ENCODE measurements at places on chromosomes 16 and 17.

DNA sequence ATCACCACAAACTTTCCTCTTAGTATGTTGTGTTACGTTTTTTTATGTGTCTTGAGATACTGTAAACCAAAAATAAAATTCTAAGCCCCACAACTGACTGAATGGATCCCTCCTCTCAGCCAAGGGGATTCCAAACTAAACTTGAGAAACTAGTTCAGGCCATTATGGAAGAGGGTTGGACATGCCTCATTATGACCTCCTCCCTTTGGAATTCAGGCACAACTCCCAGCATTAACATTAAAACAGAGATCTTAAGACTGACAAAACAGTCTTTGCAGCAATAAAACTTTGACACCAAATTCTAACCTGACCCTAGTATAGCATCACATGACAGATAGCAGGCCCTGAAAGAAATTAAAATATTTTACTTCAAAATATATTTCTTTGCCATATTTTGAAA, 51.1 kb upstream of the SLC47A1 start:
- no peak for DNase-seq

GRCh38 chr17:72349011-72349410, 228.2 kb downstream of the SOX9 start:
- no peak for DNase-seq

DNA sequence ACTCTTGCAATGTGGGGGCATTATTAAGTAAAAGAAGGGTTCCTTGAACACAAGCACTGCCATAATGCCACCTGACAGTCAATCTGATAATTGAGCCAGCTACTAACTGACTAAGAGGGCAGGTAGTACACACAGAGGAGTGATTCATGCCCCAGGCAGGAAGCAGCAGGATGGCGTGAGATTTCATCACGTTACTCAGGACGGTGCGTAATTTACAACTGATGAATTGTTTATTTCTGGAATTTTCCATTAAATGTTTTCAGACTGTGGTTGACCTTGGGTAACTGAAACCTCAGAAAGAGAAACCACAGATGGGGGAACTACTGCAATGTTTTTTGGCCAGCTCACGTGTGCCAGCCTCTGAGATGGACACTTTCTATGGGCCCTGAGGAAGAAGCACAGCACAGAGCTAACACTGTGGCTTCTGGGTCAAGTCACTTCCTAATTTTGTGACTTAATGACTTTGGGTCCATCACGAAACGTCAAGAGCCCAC, 46.7 kb downstream of the C17orf67 start:
- peak; percentile 93 for DNase-seq

GRCh38 chr17:44467108-44467507, 36.1 kb downstream of the GPATCH8 start:
- no peak for DNase-seq

GRCh38 chr16:27717726-27718125, 167.8 kb downstream of the KATNIP start:
- no peak for DNase-seq

DNA sequence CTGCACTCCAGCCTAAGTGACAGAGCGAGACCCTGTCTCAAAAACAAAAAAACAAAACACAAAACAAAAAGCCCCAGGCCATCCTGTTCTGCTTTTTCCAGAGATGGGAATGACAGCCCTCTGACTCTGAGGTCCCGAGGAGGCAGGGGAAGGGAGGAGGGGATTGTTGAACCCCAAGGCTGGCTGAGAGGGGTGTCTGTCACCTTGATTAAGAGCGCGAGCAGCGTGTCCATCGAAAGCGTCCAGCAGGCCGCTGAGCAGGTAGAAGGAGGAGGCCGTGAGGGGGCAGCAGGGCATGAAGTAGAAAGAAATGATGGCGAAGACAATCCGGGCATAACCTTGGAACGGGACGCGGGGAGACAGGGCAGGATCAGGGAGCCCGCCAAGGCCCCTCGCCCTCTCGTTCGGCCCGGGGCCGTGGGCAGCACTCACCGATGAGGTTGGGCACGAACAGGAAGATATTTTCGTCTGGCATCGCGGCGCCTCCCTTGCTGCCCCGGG, 593 bp downstream of the CDIPT start:
- no peak for DNase-seq

- peak; percentile 81 for DNase-seq
Measured at GRCh38 chr16:81424771-81425170, 19.8 kb upstream of the CMIP start.

- no peak for DNase-seq
Measured at GRCh38 chr17:75762513-75763268, 2.3 kb downstream of the GALK1 start.

GRCh38 chr17:50114849-50115357, 15.1 kb downstream of the SAMD14 start:
- DNase-seq: peak; percentile 35

Data from CD14-positive monocyte (primary cell).